ENCODE measurements at places on chromosomes 7 and 10.
A peak's percentile ranks its signal among the peaks of the same experiment; 100 is the strongest.

GRCh38 chr7:74417419-74417971 is 36.2 kb upstream of the GTF2IRD1 start:
- peak; percentile 85 for DNase-seq

GRCh38 chr10:92241158-92241500 is 49.7 kb downstream of the CPEB3 start:
- DNase-seq, result no peak

DNA sequence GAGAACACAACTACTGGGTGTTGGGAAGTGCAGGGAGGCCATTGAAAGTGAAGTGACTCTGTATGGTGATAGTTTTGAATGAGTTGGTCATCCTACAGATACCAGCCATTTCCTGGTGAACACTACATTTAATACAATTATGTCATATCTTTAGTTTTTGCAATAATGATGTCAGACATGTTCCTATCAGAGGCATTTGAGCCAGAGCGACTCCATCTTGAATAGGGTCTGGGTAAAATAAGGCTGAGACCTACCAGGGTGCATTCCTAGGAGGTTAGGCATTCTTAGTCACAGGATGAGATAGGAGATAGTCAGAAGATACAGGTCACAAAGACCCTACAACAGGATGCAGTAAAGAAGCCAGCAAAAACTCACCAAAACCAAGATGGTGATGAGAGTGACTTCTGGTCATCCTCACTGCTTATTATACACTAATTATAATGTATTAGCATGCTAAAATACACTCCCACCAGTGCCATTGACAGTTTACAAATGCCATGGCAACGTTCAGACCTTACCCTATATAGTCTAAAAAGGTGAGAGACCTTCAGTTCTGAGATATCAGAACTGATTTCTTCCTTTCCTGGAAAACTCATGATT is 28.2 kb downstream of the ADK start:
- DNase-seq, result no peak

- no peak for DNase-seq
These were observed 59.1 kb downstream of the CSTF2T start for GRCh38 chr10:51640120-51640819.

DNA sequence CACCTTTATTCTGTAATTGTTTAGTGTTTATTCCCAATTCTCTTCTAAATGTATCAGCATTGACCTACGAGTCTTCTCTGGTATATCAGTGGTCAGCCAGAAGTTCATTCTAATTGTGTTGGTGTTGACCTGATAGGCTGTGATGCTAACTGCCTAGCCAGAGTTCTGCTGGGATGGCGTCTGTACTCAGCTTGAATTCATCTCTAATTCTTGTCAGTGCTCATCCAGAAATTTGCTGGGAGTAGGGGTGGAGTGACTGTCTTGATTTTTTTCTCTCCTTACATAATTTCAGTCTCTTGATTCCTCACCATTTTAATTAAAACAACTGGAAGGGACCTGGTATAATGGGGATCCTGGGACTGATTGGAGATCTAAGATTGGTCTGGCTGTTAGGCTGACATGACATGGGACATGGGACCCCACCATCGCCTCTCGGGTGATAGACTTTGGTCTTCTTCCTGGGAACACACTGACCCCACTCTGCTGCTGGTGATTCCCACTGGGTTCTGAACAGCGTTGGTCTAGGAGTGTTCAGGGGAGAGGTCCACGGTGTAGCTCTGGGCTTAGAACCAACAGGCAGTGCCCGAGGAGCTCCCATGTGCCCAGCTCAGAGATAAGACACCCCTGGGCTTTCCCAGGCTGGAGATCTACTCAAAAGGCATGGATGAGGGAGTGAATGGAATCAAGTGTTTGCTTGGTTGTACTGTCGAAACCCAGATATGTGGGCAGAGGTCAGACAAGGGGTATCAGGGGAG is 3.8 kb downstream of the NEURL1 start:
- no peak for DNase-seq

- no peak for DNase-seq
These were observed 58.6 kb downstream of the PROSER2 start for GRCh38 chr10:11881477-11882417.

DNA sequence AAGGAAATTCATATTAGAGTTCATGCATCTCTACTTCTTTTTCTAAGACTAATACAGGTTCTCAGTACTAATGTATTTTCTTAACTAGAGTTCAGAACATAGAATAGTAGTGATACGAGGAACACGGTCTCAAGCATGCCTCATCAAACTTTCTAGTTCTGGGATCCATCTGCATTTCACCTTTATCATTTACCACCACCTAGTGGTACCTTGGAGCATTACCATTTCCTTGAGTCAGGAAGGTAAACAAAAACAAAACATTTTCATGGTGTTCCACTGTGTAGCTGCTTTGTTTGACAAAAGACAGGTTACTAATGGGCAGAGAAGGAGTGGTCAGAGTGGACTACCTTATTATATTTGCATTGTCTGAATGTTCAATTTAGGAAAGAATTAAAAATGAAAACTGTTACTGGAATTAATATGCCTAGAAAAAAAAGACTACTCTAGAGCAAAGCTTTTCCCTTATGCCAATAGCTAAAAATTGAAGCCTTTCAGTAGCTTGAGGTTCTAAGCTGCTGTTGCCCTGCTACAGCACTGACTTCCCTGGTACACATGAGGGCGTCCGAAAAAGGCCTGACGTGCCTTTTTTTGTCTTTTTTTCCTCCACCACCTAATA is 44.5 kb downstream of the STARD3NL start:
- DNase-seq, result no peak

DNA sequence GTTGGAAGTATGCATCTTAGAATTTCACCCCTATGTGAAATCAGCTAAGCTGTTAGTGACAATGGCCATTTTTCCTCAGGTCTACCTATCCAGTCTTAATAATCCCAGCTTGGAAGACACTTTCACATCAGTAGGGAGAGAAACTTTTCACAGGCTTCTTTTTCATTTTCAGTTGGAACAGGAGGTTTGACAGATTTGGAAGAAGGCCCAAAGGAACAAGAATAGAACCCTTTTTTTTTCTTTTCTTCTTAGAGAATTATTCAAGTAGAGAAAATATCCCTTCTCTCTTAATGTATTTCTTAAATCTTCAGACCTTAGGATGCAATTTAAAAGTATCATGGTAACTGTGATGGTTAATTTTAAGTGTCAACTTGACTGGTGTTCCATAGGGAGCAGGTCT is 410.5 kb upstream of the C7orf33 start:
- no peak for DNase-seq

GRCh38 chr7:74338366-74339108 is 49.3 kb downstream of the CLIP2 start:
- DNase-seq, result no peak

GRCh38 chr7:2231992-2232765 is 566 bp downstream of the MAD1L1 start:
- peak; percentile 74 for DNase-seq

GRCh38 chr10:11579885-11580284 is 31.6 kb downstream of the USP6NL start:
- DNase-seq, result no peak

- no peak for DNase-seq
These were observed 649 bp downstream of the IDE start for GRCh38 chr10:92573091-92573797.

All from activated CD8-positive, alpha-beta memory T cell treated with anti-CD3 and anti-CD28 coated beads for 24 hours (primary cell).